HAP-1 (cell line): ENCODE measurements at places on chromosomes 6 and 20.

DNA sequence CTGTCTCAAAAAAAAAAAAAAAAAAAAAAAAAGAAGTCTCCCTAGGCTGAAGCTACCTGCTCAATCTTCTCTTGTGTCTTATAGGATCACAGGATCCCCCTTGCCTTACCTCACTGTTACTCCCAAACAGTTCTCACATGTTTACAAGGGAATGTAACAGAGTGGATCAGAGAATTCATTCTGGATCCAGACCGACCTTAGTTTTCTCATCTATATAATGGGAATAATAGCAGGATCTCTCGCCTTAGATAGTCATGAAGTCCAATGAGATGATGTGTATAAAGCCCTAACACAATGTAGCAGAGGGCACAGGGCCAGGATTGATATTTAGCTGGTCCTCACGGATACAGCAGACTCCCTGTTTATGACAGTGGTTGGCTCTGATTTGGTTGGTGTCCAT lies 2.3 kb upstream of the FAM110A start:
- DNase-seq: no peak

- no peak for DNase-seq
Measured at GRCh38 chr6:46288835-46289234, 118.1 kb upstream of the ENPP5 start.

DNA sequence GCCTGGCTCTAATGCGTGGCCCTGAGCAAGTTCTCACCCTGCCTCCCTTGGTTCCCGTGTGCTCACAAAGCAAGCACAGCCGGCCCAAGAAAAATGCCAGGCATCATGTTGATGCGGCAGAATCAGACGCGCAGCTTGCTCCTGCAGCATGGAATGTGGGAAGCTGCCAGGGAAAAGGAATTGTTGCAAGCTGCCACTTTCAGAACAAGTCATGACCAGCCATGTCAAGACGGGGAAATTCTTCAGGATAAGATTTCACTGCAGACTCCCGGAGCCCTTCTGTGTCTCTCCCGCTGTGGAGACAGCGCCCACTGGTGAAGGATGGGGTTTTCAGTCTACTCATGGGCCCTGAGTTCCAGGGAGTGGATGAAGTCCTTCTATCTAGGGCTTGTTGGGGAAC lies 4.6 kb downstream of the DACT2 start:
- DNase-seq: no peak

GRCh38 chr20:44033873-44034272 lies 119.2 kb downstream of the TOX2 start:
- DNase-seq: no peak

DNA sequence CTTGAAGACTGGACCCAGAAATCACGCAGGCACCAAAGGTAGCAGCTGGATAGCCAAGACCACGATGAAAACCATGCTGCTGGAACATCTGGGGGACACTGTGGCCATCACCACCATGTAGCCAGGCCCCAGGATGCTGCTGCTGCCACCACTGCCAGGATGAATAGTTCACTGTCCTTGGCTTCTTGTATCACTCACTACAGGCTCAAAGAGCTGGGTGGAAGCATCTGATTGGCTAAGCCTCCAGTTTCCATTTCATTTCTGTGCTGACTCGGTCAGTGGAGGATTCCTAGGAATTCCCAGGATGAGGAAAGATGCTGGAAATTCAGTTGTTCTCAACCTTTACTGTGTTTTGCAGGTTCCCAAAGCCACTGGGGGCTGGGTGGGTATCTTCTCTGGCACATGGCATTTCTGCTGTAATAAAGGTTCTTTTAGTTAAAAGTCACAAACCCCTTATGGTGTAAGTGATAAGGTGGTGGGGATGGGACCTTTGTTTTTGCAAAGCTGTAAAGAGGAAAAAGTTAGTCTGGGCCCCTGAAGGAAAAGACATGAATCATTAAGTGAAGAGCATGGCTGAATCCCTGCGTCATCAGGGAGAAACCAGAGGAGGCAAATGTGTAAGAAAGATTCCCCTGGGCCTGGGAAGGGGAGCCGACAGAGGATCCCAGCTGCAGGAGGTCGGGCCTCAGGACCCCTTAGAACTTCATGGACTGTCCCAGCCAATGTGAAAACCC lies 75.6 kb upstream of the RNF24 start:
- DNase-seq: no peak

GRCh38 chr6:152341596-152341995 lies 295.6 kb downstream of the SYNE1 start:
- DNase-seq: no peak

DNA sequence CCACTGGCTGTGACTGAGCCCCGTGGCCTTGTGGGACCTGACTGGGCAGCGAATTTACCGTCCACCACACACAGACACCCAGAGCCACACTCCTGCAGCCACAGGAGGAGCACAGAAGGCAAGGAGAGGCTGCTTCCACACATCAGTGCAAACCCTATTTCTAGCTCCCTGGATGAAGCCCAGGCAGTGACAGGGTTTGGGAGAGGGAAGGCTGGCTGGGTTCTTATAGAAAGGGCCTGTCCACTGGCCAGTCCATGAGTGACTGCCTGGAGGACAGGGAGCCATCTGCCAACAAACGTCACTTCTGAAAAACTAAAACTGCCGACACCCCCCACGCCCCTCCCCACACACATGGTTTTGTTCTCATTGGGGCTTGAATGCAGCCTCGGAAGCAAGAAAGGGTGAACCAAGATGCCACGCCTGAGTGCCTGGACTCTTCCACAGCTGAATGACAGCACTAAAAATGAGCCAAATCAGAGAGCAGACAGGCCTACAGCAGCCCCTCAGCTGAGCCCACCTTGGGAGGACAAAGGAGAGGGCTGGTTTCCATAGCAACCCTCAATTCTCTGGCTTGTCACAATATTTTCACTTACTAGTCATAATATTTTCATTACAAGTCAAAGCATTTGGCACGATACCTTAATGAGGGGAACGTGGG lies 38.4 kb downstream of the RRBP1 start:
- no peak for DNase-seq

DNA sequence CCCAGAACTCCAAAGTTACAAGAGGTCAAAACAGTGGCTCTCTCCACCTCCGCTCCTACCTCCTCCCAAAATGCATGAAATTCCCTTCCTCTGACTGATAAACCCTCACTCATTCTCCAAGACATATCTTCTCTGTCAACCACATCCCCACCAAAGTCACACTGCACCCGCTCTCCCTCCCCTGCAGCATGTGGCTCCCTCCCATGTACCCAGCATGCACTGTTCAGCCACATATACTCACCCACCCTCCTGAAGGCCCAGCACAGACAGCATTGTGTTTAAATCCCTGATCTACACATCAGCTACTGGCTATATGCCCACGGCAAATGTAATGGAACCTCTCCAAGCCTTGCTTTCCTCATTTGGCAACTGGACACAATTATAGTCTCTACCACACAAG lies 5.5 kb upstream of the POU5F1 start:
- no peak for DNase-seq

- no peak for DNase-seq
Measured at GRCh38 chr20:1842281-1842680, 52.9 kb upstream of the SIRPA start.

DNA sequence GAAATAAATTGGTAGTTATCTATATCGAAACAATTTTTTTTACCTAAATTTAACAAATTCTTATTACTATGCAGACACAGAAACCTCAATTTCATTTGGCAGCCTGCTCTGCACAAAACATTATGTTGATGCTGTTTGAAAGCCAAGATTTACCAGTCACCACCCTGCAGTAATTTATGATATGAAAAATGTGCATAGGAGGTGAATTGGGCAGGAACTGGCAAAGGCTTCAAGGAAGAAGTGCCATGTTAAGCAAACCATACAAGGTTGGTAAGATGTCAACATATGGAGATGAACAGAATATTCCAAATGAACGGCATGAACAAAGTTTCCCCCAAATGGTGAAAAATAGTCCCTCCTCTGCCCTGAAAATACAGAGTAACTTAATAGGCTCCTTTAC lies 54.2 kb upstream of the TAB2 start:
- no peak for DNase-seq

DNA sequence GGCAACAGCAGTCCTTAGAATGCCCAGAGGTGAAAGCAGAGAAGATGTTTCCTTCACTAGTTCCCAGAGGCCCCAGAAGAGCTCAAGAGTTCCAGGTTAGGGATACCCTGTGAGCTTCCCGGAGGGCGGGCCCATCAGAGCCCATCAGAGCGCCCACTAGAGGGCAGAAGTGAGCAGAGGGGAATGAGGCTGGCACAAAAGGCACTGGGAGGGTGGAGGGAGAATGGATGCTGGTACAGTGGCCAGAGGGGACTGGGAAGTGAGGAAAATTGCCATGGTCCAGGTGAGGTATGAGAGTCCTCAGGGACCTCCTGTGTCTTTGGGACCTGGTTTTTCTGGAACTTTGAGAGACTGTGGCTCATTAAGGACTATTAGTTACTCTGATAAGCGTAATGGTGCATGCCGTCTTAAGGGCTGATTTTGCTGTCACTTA lies 57.3 kb downstream of the LINC00237 start:
- DNase-seq: peak; percentile 24

DNA sequence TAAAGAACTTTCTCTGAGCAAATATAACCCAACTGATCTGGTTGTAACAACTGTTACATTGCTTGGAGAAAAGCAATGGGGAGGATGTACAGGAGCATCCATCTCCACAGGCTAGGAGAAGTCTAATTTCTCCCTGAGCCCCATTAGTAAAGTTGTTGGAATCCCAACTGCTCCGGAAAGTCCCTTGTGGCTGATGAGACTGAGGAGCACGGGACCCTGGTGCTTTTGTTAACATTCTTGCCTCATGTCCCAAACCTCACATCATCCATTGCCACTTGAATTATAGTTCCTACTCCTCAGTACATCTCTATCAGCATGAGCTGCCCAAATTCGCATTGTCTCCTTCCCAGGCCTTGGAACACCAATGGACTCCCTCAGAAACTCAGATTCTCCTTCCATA lies 260.6 kb upstream of the BMP2 start:
- DNase-seq: no peak

- no peak for DNase-seq
Measured at GRCh38 chr6:157013649-157014304, 236.6 kb downstream of the ARID1B start.

DNA sequence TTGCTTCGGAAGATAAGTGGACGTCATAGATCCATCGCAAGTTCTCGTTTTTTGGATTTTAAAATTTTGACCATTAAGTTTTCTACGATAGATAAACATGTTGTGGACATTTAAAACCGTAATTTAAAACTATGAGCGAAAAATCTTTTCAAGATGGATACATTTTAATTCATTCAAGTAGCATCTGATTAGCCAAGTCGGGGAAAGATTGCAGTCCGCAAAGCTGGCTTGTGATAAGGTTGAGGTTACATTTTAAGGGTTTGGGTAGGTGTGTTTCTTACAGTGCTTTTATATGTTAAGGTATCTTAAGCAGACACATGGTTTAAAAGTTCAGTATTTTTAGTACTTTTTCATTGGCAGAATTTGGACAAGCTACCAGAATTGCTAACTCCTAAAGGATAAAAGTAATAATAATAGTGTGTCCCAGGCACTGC lies 1.2 kb downstream of the WTAP start:
- DNase-seq: no peak

DNA sequence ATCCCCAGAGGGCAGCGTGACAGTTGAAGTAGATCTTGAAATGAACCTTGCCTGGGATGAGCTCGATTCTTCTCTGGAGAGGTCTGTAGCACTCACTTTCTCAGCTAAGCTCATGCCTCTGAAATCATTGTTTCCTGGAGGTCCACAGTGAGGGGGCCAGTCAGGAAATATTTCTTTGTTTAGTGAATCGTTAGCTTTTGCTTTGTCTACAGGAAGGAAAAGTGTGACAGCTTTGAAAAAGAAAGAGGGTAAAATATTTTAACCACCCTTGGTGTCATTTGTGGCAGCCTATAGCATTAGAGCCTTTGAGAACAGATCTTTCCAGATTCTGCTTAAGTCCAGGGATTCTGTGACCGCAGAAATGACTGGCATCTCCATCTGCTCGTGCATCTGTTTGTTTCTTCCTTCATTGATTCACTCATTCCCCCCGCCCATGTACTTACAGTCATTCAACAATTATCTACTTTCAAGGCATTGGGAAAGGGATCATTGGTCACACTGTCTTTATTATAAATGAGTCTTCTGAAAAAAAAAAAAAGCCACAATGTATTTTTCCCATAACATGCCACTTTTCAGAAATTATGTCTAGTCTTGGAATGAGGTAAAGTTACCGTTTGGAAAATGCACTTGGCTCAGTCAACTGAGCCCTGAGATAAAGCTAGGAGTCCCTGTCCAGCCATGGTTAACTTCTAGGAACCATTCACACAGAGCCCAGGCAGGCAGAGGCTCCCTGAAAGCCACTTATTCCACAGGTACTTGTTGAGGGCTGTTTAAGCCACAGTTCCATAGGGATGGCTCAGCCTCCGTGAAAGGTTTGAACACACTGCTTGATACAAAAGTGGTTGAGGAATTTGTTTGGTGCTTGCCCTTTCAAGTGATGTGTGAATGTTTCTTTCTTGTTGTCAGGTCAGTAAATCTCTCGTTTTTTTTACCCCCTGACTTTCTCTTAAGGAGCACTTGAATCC lies 86.0 kb downstream of the TIAM2 start:
- DNase-seq: no peak

GRCh38 chr20:48696671-48697070 lies 131.1 kb downstream of the PREX1 start:
- DNase-seq: no peak

GRCh38 chr6:32816746-32817204 lies at the start of gene HLA-DOB:
HLA-DOB (minus strand) TSS chr6:32817002; CDS start chr6:32816951, 51 bp downstream.
- DNase-seq: no peak
